WTC11 (cell line): ENCODE measurements at places on chromosomes 13 and 19. TPM values are rescaled to one million over a fixed set of nuclear protein-coding genes. Genes with fewer than 3 reads are reported as not detected.

The ANKRD24 gene
- total RNA-seq = 11.3 to 15.0 TPM (median 14.8 TPM) in 3 replicates

GRCh38 chr13:42140494-42140893 is 92.0 kb downstream of the DGKH start:
- no peak overlapping the region for H3K27ac ChIP-seq
- peaks cover 10% of the 10 kb centered on the region for H3K36me3 ChIP-seq
- H3K4me3 ChIP-seq = no peak overlapping the region

DNA sequence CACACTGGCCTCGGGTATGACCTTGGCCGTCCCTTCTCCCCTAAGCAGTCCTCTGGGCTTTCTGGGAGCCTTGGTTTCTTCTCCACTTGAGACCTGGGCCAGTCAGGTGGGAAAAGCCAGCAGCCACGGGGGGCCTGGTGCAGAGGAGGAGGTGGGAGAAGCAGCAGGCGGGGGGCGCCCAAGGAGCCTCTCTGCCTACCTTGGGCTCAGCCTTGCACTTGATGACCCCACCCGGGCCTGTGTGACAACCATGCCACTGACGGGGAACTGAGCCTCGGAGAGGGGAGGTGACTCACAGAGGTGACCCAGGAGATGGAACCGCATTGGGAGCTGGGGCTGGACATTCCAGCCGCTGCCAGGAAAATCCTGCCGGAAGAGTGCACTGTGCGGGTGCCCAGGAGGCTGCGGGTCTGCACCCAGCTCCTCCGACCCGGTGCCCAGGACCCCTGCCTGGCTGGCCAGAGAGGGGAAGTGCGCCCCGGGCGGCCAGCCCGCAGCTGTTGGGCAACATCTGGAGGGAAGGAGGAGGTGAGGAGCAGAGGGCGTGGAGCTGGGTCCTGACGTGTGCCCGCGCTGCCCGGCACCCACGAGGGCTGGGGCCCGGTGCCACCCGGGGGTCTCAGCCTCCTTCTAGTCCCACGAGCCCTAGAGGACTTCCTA is 23.4 kb upstream of the SLC7A10 start:
- no peak for DNase-seq
- H3K36me3 ChIP-seq = peaks cover 10% of the 10 kb centered on the region
- no peak overlapping the region for H3K4me3 ChIP-seq
- 0 out of 2 replicates have a peak, but pooled peaks cover 3% of the 10 kb centered on the region for H3K4me1 ChIP-seq

DNA sequence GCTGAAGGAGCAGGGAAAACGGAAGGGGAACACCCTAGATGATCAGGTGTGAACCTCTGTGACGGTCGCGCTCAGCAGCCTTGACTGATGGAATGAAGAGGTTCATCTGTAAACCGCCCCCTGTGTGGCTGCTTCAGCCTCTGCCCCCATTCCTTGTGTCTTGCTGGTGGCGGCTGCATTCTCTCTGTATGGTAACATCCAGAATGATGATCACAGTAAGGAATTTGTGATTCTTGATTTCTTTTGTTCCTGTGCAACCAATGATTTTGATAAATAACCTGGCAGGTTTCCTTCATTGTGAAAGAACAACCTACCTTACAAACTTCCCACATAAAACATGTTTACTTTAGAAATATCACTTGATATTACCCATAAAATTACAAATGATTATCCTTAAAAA is 118.7 kb upstream of the MCF2L start:
- H3K27ac ChIP-seq = no peak overlapping the region
- H3K27me3 ChIP-seq = no peaks in the 10 kb centered on the region
- peaks cover 11% of the 10 kb centered on the region for H3K4me1 ChIP-seq
- DNase-seq = no peak

DNA sequence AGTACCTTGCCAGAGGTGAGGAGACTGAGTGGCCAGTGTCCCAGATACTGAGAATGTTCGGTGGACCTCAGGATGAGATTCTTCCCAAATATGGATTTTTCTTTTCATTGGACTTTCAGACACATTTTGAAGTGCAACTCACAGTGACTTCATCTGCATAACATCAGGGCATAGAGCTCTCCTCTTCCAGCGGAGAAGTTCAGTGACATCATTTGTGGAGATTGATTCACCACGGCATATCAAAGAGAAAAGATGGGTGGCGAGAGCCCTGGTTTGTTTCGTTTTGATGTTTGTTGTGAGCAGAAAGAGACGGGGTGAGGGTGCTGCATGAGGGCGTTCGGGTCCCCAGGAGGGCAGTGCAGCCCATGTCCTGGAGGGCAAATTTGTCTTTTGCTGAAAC is 120.1 kb upstream of the GPR12 start:
- H3K27ac ChIP-seq = no peak overlapping the region
- H3K4me1 ChIP-seq = peaks cover 14% of the 10 kb centered on the region
- DNase-seq = no peak
- 0 out of 2 replicates have a peak, but pooled peaks cover under 1% of the 10 kb centered on the region for H3K27me3 ChIP-seq
